ENCODE measurements at places on chromosomes 5 and 9.

DNA sequence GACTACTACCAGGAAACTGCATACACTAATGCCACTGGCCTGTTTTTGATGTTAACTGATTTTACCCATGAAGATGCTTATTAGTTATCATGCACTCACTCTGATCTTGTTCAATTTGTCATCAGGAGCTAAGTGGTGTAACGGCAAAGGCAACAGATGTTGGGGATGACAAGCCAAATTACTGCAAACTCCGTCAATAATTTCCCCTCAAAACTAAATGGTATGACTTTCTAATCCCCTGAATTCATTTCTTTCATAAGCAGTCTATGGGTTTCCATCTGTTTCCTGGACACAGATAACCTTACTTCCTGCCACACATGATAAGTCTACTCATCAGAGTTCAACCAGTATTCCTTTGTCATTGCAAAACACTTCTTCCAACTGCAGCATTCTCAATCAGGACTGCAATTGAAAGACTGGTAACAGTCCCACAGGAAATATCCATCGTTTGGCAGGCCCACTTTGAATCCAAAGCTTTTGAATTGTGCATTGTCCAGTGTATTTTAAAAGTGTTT is 96.2 kb upstream of the SMC2 start:
- no peak for DNase-seq

DNA sequence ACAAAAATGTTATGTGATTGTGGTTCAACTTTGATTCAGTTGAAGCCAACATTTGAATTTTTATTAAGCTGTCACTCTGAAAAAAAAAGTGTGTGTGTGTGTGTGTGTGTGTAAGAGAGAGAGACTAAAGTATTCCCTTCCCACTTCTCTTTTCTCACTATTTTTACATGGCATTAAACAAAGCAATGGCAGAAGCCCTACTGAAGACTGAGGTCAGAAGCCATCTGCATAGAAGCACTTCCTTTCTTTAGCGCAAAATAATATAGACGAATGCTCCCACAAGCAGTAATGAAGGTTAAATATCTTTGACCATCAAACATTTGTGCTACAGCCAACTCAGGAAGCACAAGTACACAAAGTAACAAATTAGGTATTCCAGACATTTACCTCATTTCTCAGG is 540.5 kb downstream of the KCTD16 start:
- DNase-seq, result no peak

- no peak for DNase-seq
Measured at GRCh38 chr5:107155707-107156106, 515.0 kb downstream of the EFNA5 start.

DNA sequence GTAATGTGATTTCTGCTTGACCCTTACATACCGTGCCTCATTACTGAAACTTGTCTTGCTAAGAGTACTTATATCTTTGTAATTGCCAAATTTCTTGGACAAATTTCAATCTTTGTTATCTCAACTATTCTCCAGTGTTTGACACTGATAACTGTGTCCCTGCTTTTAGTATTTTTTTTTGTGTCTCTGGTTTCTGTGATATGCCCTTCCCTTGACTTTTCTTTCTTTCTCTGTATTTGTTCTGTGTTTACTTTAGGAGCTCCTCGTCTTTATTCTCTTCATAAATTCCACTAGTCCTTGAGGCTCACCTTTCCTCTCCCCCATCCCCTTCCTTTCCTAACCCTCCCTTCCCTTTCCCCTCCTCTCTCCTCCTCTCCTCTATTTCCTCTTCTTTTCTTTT is 123.7 kb upstream of the FBXL17 start:
- no peak for DNase-seq

DNA sequence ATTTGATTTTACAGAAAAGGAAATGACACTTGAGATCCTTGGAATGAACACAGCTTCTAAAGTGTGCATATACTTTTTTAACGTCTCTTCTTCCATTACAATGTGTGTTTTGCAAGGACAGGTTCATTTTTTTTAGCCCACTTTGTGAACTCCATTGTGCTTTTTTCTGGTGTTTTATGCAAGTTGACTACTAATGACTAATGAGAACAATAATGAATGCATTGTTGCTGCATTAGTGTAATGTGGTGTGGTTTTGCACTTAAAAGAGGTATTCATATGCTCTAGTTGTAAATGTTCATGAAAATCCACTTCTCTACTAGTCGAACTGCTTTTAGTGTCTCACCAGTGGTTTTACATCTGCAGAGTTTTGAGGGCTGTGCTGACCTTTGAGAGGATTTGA is 93.6 kb downstream of the UHRF2 start:
- DNase-seq, result no peak

DNA sequence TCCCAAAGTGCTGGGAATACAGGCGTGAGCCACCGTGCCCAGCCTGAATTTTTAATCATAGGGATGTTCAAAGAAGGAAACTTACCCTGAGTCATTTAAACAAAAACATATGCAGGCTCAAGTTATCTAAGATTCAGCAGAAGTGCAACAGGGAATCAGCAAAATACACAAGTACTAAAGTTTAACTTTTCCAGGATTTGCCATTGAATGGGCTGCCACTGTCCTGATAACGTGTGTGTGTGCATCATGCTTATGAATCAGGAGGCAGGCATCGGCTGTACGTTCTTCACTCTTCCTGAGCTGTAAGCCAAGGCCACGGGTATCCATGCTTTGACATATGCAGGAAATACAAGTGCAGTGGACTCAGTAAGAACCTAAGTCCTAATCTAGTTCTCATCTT is 48.8 kb upstream of the FST start:
- no peak for DNase-seq

GRCh38 chr5:93358176-93358575 is 222.8 kb downstream of the NR2F1-AS1 start:
- DNase-seq, result no peak

Data from NCI-H774 (cell line).